Muscle of arm (tissue), 14 donors: ENCODE measurements at places on chromosomes 12 and 14. TPM values are rescaled to one million over a fixed set of nuclear protein-coding genes. Genes with fewer than 3 reads are reported as not detected.

HOXC13 gene
- not detected for polyA plus RNA-seq

DBX2 gene
- polyA plus RNA-seq: 0.07 TPM

DAD1 gene
- not detected for polyA plus RNA-seq

SMOC1 gene
- 5.8 TPM for polyA plus RNA-seq

COX8C gene
- polyA plus RNA-seq: 0.38 TPM

CRACR2A gene
- 2.2 TPM for polyA plus RNA-seq

PLEKHD1 gene
- polyA plus RNA-seq: 0.65 TPM

PKP2 gene
- polyA plus RNA-seq: not detected

TPH2 gene
- polyA plus RNA-seq: not detected

ACSM4 gene
- 0.11 TPM for polyA plus RNA-seq

HIF1A gene
- polyA plus RNA-seq: 82.0 TPM

PIWIL1 gene
- 0.04 TPM for polyA plus RNA-seq

PLEKHH1 gene
- polyA plus RNA-seq: 10.0 TPM

BEST3 gene
- polyA plus RNA-seq: not detected

GPR162 gene
- 12.9 TPM for polyA plus RNA-seq

ALDH1L2 gene
- 6.9 TPM for polyA plus RNA-seq

USP44 gene
- 1.0 TPM for polyA plus RNA-seq

NPAS3 gene
- 5.5 TPM for polyA plus RNA-seq

CDK4 gene
- not detected for polyA plus RNA-seq

PLEKHG7 gene
- 0.35 TPM for polyA plus RNA-seq

CLEC1B gene
- polyA plus RNA-seq: 0.36 TPM

G2E3 gene
- polyA plus RNA-seq: 23.5 TPM

DACT1 gene
- 22.6 TPM for polyA plus RNA-seq

SPTSSA gene
- 23.9 TPM for polyA plus RNA-seq

TSHR gene
- 0.83 TPM for polyA plus RNA-seq

ZDHHC22 gene
- polyA plus RNA-seq: 0.69 TPM

SLC35E3 gene
- 15.9 TPM for polyA plus RNA-seq

ASIC1 gene
- polyA plus RNA-seq: 10.7 TPM

MANSC4 gene
- polyA plus RNA-seq: 0.17 TPM

HCAR2 gene
- 0.18 TPM for polyA plus RNA-seq

C12orf56 gene
- polyA plus RNA-seq: not detected

PRKCH gene
- not detected for polyA plus RNA-seq

PTHLH gene
- 2.8 TPM for polyA plus RNA-seq

ATL1 gene
- polyA plus RNA-seq: 3.5 TPM

TMEM119 gene
- 60.9 TPM for polyA plus RNA-seq

MAP1LC3B2 gene
- 5.9 TPM for polyA plus RNA-seq

ADSS1 gene
- polyA plus RNA-seq: 47.1 TPM

ACOT6 gene
- polyA plus RNA-seq: not detected

TROAP gene
- polyA plus RNA-seq: 12.3 TPM

KRT72 gene
- polyA plus RNA-seq: 0.26 TPM

ZFHX2 gene
- 2.9 TPM for polyA plus RNA-seq

ANO4 gene
- polyA plus RNA-seq: 1.4 TPM

ANG gene
- polyA plus RNA-seq: not detected

SERPINA1 gene
- 1.4 TPM for polyA plus RNA-seq

KITLG gene
- 19.9 TPM for polyA plus RNA-seq

PRH2 gene
- polyA plus RNA-seq: not detected

EML5 gene
- 0.93 TPM for polyA plus RNA-seq

CFAP54 gene
- polyA plus RNA-seq: 0.16 TPM

ZNF385A gene
- polyA plus RNA-seq: 30.1 TPM

KRT6B gene
- polyA plus RNA-seq: not detected

CALM1 gene
- 333 TPM for polyA plus RNA-seq

CDKL1 gene
- 2.0 TPM for polyA plus RNA-seq

NELL2 gene
- polyA plus RNA-seq: 2.4 TPM

LETMD1 gene
- 39.7 TPM for polyA plus RNA-seq

PRR4 gene
- 9.4 TPM for polyA plus RNA-seq

GALNT8 gene
- polyA plus RNA-seq: 5.5 TPM
